ENCODE measurements at places on chromosomes 4 and X.
A peak's percentile ranks its signal among the peaks of the same experiment; 100 is the strongest.

- no peak overlapping the region for H3K4me3 ChIP-seq
- DNase-seq = no peak
- H3K36me3 ChIP-seq = no peaks in the 10 kb centered on the region
- H3K27ac ChIP-seq = no peak overlapping the region
These were observed 14.2 kb downstream of the VEGFC start for GRCh38 chr4:176778491-176778890.

GRCh38 chrX:30898886-30899285 is 9.8 kb upstream of the TAB3 start:
- no peaks in the 10 kb centered on the region for H3K36me3 ChIP-seq
- no peak overlapping the region for H3K4me3 ChIP-seq
- peaks cover 7% of the 10 kb centered on the region for H3K27me3 ChIP-seq
- H3K4me1 ChIP-seq = peaks cover 18% of the 10 kb centered on the region

- H3K4me3 ChIP-seq = peak overlapping the region; percentile 75
- peaks cover 4% of the 10 kb centered on the region for H3K36me3 ChIP-seq
- H3K27ac ChIP-seq = peak overlapping the region; percentile 68
- peaks cover 4% of the 10 kb centered on the region for H3K4me1 ChIP-seq
- no peaks in the 10 kb centered on the region for H3K27me3 ChIP-seq
- no peak for DNase-seq
These were observed 2.8 kb downstream of the RENBP start for GRCh38 chrX:153941336-153942252.

- no peak overlapping the region for H3K4me3 ChIP-seq
- no peak overlapping the region for H3K27ac ChIP-seq
- DNase-seq = no peak
- H3K4me1 ChIP-seq = no peaks in the 10 kb centered on the region
- H3K27me3 ChIP-seq = no peaks in the 10 kb centered on the region
- H3K36me3 ChIP-seq = no peaks in the 10 kb centered on the region
These were observed 98.6 kb upstream of the PLS3 start for GRCh38 chrX:115462406-115462805.

DNA sequence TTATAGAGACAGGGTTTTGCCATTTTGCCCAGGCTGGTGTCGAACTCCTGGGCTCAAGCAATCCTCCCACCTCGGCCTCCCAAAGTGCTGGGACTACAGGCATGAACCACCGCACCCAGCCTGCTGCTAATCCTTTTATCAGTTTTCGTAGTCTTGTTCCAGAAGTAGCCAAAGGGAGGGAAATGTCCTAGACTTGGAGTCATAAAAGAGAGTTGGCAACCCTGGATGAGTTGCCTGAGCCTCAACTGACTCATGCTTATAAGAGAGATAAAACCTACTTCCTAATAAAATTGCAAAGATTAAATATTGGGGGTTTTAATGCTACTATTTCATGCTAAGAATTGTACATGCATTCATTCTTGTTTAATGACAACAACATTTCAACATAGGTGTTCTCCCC is 44.3 kb downstream of the CD40LG start:
- DNase-seq = no peak
- no peak overlapping the region for H3K27ac ChIP-seq

DNA sequence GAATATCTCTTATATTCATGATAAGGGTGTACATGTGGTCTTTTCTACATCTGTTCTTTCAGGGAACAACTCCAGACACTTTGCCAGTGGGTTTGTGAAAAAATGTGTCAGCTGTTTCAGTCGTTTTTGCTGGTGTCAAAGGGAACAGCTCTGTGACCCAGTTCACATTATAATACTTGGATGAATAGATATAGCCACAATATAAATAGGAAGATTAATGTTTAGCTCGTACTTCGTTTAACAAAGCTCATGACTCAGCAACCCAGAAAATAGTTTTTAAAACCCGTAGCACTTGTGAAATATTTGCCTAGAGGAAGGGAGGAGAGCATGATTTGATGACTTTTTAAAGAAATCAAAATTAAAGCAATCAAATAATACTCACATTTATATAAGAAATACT is 7.9 kb downstream of the LIAS start:
- peaks cover 23% of the 10 kb centered on the region for H3K36me3 ChIP-seq
- H3K27me3 ChIP-seq = no peaks in the 10 kb centered on the region
- H3K4me3 ChIP-seq = no peak overlapping the region

DNA sequence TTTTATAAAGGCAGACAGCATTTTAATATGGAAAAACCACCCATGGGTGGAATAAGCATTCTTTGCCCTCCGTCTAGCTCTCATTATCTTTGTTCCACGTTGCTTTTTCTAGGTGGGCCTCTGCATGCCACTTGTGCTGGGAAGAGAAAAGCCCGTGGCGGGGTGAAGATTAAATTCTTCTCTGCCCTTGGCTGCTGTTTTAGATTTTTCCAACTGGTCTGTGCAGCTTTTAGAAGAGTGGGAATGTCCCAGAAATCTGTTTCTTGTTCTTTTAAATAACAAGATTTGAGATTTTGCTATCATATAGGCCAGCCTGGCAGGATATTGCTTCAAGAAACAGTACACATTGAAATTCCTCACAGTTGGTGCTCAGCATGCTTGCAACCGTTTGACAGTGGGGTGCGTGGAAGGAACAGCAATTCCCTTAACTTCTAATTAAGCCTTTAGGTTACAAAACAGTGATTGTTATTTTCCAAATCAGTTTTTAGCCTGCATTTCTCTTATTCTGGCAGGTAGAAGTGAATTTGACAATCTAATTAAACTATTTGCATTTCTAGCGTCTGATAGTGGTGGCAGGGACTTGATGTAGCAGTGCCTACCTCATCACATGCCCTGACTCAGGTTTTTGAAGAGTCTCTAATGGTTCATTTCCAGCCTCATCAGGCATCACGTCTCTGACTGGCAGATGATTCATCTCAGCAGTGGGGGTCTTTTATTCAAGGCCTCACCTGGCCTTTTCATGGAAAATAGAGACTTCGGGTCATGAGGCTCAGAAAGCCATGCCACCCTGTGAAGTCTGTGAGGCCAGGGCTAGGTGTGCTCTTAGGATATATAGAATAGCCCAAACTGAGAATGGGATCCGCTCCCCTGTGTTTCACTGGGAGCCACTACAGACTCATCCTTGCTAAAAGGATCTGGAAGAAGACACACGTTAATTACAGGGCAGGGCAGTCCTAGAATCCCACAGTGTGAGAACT is 50.8 kb downstream of the PPEF1 start:
- H3K27me3 ChIP-seq = no peaks in the 10 kb centered on the region
- no peaks in the 10 kb centered on the region for H3K36me3 ChIP-seq
- H3K4me1 ChIP-seq = no peaks in the 10 kb centered on the region
- no peak for DNase-seq
- no peak overlapping the region for H3K27ac ChIP-seq
- H3K4me3 ChIP-seq = no peak overlapping the region

All from T-helper 2 cell treated with Interferon-gamma antibody and Interleukin-4, amounts not matched to agents 5 μg/mL and 100 μg/mL, for 36 hours (primary cell).